Cardiac muscle cell (in vitro differentiated cells and primary cell): ENCODE measurements at places on chromosomes 5 and 9. TPM values are rescaled to one million over a fixed set of nuclear protein-coding genes. Genes with fewer than 3 reads are reported as not detected.

CCIN gene
- polyA plus RNA-seq: not detected in 2 replicates

LVRN gene
- polyA plus RNA-seq: 0.25 TPM in 1 of 2 replicates, not detected in the other

FOXI1 gene
- not detected in 2 replicates for polyA plus RNA-seq

DNA sequence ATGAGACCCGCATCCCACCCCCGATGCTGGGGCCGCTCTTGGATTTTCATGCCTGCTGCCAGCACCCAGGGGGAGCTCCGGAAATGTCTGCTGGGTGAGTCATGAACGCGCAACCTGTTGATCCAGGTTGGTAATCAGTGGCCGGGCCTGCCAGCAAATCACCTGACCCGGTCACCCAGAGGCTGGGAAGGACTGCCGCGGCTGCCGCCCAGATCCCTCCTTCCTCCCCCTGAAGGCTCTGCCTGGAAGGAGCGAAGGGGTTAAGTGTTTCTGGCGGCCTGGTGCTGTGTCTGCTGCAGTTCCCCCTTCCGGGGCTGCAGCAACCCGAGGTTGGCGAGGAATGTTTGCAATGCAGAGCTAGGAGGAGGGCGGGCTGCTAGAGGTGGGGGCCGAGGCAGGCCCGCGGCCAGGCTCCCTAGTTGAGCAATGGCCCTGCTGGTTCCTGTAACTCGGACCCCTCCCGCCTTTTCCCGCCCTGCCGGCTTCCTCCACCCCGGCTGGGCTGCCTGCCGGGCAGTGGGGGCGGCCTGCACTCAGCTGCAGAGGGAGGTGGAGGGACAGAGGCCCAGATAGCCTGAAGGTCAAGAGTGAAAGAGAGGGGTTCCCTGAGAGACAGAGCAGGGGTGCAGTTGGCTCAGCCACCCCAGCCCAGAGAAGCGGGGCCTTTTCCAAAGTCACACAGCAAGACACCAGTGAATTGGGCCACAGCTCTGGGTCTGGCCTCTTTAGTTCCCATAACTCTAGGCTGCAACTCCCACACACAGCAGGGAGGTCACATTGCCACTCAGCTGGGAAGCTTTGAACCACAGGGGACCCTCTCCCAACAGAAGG lies 156.3 kb upstream of the IER5L start:
- DNase-seq: peak; percentile 93

TXNDC15 gene
- 69.4 and 73.5 TPM in 2 replicates for polyA plus RNA-seq

SEMA5A gene
- 12.9 and 15.7 TPM in 2 replicates for polyA plus RNA-seq

GRCh38 chr9:131478421-131478868 lies 24.3 kb upstream of the POMT1 start:
- peak; percentile 40 for DNase-seq
